ENCODE measurements at places on chromosomes 6 and 20.

DNA sequence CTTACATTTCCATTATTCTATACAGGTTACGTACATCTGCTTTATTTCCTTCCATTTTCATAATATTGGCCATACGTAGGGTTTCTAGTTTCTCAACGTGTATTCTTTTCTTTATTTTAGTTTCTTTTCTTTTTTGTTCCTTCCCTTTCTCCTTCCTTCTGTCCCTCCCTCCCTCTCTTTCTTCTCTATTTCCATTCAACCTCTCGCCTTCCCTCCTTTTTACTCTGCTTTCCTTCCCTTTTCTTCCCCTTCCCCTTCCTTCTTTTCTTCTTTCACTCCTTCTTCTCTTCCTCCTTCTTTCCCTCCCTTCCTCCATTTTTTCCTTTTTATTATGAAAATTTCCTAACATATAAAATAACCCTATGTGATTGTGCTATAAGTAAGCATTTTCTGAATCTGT, 8.7 kb upstream of the HLA-G start:
- no peak for DNase-seq

DNA sequence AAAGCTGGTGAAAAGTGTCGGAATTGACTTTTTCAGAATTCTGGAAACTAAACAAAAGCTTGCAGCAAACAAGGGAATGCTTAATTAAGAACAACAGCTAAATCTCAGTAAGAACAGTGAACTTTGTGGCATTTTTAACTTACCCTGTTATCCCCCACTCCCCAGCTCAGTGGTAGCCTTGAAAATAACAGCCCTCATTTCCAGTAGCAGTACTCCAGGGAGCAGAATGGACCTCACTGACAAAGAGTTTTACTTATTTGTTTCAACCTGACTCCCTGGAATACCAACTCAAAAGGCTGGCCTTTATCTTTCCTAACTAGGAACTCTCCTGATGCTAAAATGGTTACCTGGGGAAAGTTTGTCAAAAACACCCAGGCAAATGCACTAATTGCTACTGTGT, 108.9 kb downstream of the IMPG1 start:
- no peak for DNase-seq

DNA sequence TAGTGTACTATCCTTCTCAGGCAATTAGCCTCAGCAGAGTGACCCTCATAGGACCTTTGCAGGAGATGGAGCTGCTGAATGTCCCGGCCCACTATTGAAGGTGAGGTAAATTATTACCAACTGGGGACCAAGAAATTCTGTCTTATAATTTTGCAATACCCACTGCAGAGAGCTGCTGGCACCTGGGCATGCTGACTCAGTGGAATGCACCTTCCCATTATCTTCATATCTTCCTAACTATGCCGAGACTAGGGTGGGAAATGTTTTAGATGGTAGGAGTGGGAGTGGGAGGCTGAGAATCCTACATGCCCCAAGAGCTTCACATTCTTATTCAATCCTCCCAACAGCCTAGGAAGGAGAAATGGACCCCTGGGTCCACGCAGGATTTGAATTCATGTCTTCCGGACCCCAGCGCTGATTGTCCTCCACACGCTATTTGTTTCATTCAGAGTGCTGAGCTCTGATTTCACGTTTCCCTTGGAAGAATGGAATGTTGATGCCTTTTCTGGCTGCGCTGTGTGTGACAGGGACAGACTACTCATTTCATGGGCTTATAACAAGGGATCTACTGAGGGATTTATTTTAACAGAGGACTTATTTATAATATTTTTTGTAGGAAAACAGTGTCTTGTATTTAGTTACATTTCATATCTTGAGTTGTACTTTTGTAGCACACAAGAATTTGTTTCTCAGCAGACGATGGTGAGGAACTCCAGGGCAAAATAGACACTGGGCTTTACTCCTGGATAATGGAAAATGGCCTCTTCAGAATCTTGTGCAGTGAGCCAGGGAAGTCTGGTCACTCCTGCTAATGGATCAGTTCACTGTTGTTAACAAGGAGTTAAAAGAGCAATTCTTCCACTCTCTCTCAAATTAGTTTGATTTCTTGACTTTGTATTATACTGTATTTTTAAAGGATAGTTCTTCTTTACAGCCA, 66.4 kb downstream of the FYN start:
- no peak for DNase-seq

- no peak for DNase-seq
These were observed 61.1 kb upstream of the SNAP25 start for GRCh38 chr20:10157549-10157948.

DNA sequence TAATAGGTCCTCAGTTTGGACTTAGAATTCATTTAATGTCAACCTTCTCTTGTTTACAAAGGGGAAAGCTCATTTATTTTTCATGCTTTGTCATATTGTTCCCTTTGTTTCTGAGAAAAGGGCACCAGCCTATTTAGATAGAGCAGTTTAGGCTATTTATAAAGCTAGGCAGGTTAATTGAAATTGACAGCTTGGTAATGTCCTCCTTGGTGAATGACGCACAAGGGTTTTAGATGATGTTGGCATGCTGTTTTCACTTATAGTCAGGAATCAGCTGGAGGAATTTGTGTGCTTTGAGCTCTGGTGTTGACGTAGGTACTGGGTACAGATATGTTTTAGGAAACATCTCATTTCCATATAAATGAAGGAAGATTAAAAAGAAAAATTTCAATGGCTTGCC, 45.2 kb downstream of the BCKDHB start:
- no peak for DNase-seq

Data from fibroblast of skin of left quadriceps (primary cell).